ENCODE measurements at places on chromosomes 7 and 10.

GRCh38 chr7:1057416-1058291 lies 13.3 kb downstream of the GPR146 start:
- DNase-seq, result no peak

DNA sequence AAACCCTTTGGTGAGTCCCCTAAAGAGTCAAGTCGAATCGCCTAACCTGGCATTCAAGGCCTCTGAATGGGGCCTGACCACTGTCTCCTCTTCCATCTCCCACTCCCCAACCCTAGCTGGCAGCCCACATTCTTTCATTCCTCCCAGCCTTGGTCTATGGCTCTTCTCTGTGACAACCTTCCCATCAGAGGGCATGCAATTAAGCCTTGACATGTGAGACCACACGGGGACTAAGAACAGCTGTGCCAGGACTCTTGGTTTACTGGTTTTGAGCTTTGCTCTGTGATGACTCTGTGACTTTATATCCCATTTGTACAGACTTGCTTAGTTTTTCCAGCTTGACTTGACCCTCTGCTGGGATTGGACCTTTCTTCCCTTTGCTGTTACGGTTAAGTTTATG lies 116.6 kb downstream of the BUB3 start:
- no peak for DNase-seq

- DNase-seq, result no peak
Measured at GRCh38 chr7:139696552-139696951, 81.2 kb downstream of the HIPK2 start.

- no peak for DNase-seq
Measured at GRCh38 chr10:92413519-92413918, 122.6 kb downstream of the MARCHF5 start.

- DNase-seq, result no peak
Measured at GRCh38 chr10:119268871-119269506, 61.6 kb downstream of the GRK5 start.

DNA sequence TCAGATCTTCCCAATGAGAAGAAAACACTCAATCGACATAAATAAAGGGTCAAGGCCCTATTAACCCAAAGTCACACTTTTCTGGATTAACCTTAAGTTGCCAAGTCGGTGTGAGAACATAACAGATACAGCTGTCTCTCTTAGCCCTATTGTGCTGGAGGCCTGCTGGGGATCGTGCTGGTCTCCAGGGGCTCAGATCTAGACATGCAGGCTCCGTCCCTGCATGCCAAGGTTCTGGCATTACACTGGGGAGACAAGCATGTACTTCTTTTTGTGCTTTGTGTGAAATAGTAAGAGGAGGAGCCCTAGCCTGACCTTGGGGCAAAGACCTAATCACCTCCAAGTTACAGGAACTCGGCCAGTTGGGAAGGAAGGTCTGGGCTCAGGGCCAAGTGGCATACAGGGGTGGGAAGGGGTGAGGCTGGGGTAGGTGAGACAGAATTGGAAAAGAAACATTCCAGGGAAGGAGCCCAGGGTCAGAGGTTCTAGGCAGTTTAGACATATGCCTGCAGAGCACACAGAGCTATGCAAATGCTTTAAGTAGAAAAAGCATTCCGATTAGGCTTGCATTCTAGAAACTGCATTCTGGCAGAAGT lies 216.4 kb downstream of the HECW1 start:
- no peak for DNase-seq

GRCh38 chr7:55075464-55076021 lies 56.7 kb downstream of the EGFR start:
- DNase-seq, result no peak

- DNase-seq, result no peak
Measured at GRCh38 chr10:99619090-99619800, 994 bp downstream of the SLC25A28 start.

- DNase-seq, result no peak
Measured at GRCh38 chr7:7946486-7946885, 22.1 kb upstream of the GLCCI1 start.

DNA sequence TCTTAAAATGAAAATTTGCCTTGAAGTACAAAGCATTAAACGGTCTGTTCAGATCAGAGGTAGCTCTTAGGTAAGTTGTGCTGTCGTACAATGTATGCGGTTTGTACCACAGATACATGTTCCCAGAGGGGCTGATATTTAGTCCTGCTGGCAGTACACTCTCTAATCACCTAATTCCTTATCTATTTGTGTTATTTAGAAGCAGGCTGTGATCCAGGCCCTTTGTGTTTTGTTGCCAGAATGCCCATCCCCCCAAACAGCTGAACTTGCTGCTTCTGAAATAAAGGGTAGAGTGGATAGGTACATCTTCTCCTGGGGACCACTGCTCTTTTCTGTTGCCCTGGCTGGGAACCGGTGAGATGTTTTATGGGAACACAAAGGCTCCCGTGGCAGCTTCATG lies 84.5 kb downstream of the SND1 start:
- DNase-seq, result no peak

- no peak for DNase-seq
Measured at GRCh38 chr10:61760943-61761824, 98.5 kb downstream of the CABCOCO1 start.

DNA sequence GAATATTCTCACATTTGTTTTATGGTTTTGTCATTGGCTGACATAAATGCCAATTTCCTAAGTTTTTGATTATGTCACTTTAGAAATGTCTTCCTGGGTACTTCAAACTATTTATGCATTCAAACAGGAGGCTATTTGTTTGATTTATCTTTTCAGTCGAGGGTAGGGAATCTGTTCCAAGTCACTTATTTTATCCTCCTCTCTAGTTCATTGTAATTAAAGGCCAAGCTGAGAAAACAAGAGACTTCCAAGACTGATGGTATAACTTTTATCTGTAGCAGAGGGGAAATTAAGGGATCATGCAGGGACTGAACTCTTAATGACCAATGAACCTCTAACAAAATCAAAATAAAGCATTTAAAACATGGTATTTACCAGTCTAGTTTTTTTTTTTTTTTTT lies 968.4 kb downstream of the SORCS3 start:
- DNase-seq, result no peak

GRCh38 chr7:123633553-123633952 lies 22.1 kb upstream of the LMOD2 start:
- no peak for DNase-seq

- DNase-seq, result no peak
Measured at GRCh38 chr10:17335065-17335464, 107.0 kb downstream of the VIM start.

- DNase-seq, result no peak
Measured at GRCh38 chr7:149879766-149880637, 6.2 kb downstream of the ATP6V0E2 start.

DNA sequence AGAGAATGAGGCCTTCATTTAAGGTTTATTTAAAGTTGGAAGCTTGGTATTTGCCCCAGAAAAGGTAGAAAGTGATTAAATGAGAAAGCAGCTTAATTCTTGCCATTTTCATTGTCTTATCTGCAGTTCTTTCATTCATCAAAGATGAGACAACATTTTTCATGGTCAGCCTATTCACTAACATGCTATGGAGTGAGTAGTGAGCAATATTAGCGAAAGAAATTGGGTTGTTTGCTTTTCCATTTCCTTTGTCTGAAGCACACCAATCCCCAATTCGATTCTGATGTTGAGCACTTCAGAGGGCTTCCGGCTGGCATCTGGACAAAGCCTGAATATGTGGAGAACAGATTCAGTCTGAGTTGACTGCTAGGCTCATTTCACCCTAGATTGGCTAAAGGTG lies 317.2 kb downstream of the BBS9 start:
- DNase-seq, result no peak

- DNase-seq, result no peak
Measured at GRCh38 chr7:129341212-129341611, 93.0 kb upstream of the STRIP2 start.

- DNase-seq, result no peak
Measured at GRCh38 chr10:24849501-24850299, 102.7 kb downstream of the PRTFDC1 start.

- DNase-seq, result no peak
Measured at GRCh38 chr10:35674843-35675242, 32.7 kb upstream of the FZD8 start.

DNA sequence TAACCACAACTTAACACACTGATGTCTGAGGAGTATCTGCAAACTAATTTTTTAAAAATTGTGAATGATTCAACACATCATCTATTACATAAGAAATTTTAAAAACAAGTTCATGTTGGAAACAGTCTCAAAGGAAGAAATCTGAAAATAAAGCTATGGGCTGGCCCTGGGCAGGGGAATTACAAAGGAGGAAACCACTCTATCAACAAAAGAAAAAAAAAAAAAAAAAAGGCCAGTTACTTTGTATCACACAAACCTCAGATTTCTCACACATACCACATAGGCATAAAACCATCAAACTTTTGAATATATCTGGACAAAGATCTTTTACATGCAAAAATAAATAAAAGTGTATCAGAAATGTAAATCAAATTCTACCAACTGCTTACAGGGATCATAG lies 20.8 kb downstream of the TIAL1 start:
- DNase-seq, result no peak

- no peak for DNase-seq
Measured at GRCh38 chr7:53437336-53437735, 401.9 kb downstream of the POM121L12 start.

- DNase-seq, result no peak
Measured at GRCh38 chr10:110434489-110435096, 63.1 kb upstream of the DUSP5 start.

DNA sequence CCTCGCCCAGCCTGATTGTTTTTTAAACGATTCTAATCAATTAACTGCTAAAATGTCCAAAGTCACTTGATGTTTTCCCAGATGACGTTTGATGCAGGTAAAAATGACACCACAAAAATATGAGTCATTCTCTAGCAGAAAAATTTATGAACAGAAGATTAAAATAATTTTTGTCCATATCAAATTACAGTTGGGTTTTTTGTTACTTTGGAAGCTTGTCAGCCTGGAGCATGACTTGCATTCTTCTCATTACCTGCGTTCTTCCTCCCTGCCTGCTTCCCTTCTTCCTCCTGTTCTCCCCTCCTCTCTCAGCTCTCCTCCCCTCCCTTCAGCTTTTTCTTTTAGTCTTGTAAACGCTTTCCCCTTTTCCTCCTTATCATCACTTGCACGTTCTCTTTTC lies 18.7 kb downstream of the IL15RA start:
- DNase-seq, result no peak

- DNase-seq, result no peak
Measured at GRCh38 chr10:113340282-113340681, 212.6 kb upstream of the HABP2 start.

GRCh38 chr10:110372656-110373055 lies 67.9 kb upstream of the SMNDC1 start:
- DNase-seq, result no peak

DNA sequence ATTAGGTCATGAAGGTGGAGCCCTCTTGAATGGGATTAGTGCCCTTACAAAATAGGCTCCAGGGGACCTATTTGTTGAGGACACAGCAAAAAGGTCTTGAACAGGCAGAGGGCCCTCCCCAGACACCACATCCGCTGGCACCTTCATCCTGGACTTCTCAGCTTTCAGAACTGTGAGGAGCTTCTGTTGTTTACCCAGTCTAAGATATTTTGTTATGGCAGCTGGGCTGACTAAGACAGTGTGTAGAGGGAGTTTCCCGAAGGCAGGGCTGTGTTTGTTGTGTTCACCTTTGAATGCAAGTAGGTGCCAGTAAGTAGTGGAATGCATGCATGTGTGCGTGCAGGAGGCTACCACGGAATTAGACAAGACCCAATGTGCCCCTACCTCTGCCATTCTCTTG lies 106.7 kb downstream of the PTPRE start:
- no peak for DNase-seq

- DNase-seq, result no peak
Measured at GRCh38 chr7:94270772-94271171, 123.9 kb upstream of the COL1A2 start.

- DNase-seq, result no peak
Measured at GRCh38 chr7:104294291-104294690, 34.1 kb upstream of the LHFPL3 start.

GRCh38 chr7:85091565-85091928 lies 95.3 kb downstream of the SEMA3D start:
- DNase-seq, result no peak

DNA sequence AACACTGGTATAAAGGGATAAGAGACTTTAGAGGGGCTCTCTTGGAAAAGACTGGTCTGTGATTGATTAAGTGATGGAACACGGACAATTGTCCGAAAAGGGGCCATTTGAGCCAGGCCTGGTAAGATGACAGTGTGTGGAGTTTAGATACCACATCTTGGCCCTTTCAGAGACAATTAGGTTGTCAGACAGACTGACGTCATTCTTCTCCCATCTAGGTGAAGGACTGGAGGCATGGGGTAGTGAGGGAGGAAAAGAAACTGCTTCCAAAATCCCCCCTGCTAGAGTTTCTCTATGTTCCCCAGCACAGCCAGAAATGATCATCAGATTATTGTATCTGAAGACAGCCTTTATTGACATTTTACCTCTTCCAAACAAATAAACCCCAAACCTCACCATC lies 84.8 kb upstream of the MYO3A start:
- DNase-seq, result no peak

- DNase-seq, result no peak
Measured at GRCh38 chr7:52482076-52482475, 553.4 kb upstream of the POM121L12 start.

GRCh38 chr10:4429571-4429970 lies 396.4 kb upstream of the AKR1E2 start:
- DNase-seq, result no peak

Measured in cortex of kidney (tissue), 1 donor.